ENCODE measurements at places on chromosomes 12 and 14. TPM values are rescaled to one million over a fixed set of nuclear protein-coding genes. Genes with fewer than 3 reads are reported as not detected.

DNA sequence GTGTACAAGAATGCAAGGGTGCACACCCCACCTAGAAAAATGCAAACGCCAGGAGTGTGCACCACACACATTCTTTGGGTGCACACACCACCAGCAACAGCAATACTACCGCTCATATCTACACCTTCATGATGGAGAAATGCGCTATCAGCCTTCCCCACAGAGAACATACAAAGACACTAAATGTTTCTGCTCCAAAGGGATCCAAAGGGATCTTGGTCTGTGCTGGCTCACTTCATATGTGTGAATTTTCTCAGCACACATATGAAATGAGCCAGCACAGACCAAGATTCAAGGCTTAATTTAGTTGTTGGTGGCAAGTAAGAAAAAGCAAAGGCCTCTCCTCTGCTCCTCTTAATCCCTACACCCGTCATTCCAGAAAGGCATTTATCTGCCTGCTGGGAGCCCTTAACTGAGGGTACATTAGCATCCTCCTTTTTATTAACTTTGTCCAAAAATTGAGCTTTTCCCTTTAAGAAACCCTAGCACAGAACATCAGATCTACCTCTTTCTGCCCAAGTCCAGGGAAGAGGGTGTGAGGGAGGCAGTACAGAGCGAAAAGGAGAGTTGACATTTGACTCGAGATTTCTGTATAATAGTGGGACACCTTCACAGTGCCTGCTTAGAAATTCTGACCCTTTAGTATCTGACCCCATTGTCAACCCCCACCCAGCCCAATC is 8.3 kb downstream of the BMP4 start:
- DNase-seq = no peak

DNA sequence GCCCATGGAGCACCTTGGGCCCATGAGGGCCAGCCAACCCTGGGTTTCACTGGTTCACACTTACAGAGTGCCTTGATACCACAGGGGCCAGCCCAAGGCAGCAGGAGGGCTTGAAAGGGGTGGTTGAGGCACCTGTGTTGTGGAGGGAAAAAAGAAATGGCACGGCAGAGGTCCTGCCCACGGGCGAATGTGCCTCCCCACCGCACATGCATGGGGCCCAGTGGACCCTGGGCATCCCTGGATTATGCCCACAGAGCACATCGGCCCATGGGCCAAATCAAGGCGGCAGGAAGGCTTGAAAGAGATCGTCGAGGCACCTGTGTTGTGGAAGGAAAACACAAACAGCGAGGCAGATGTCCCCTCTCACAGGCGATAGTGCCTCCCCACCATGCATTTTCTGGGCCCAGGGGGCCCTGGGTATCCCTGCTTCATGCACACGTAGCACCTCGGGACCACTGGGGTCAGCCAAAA is 378.1 kb downstream of the ALG10 start:
- DNase-seq = no peak

Gene AKAP5
- total RNA-seq = 0.83 TPM

GRCh38 chr12:94372461-94372860 is 87.2 kb downstream of the CEP83 start:
- DNase-seq = no peak

GRCh38 chr14:69713209-69713781 is 53.6 kb upstream of the SRSF5 start:
- DNase-seq = no peak

GRCh38 chr14:68790644-68791077 is 2.2 kb downstream of the ZFP36L1 start:
- peak; percentile 91 for DNase-seq

GRCh38 chr12:24649634-24650033 is 299.3 kb downstream of the BCAT1 start:
- no peak for DNase-seq
